ENCODE measurements at places on chromosomes 11 and 22.

DNA sequence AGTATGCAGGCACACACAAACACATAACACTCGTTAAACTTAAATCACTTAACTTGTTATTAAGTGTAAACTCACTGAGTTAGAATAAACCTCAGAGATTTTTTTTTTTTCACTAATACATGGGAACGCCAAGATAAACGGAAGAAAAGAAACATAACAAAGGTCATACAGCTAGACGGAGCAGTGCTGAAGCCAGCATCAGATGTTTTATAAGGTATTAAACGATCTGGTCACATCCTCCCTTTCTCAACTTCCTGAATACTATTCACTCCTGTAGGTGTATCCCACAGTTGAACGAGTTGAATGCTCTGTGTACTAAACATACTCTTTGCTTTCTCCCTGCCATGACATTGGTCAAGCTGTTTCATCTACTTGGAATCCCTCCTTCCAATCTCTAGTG, 212.0 kb downstream of the SWAP70 start:
- no peak for DNase-seq

- no peak for DNase-seq
Measured at GRCh38 chr11:80280737-80281136, 839.9 kb upstream of the TENM4 start.

GRCh38 chr11:61141601-61142028, 19.6 kb downstream of the VPS37C start:
- no peak for DNase-seq

DNA sequence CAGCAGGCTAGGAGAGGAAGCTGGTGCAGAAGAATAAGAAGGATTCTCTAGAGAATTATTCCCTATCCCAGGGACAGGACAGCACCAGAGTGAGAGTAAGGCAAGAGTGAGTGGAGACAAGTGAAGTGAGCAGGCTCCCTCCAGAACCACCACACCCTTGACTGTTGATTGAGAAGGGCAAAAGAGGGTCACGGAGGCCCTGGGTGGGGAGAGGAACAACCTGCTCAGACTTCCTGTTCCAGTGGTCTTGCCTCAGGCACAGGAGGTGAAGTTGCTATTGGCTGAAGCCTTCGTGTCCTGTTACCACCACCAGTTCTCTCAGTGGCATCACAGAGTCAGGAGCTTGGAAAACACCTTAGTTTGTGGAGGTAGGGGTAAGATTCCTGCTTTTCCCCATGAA, 51.7 kb upstream of the CCDC89 start:
- DNase-seq = no peak

GRCh38 chr11:67439321-67440228, 2.1 kb upstream of the PTPRCAP start:
- no peak for DNase-seq

DNA sequence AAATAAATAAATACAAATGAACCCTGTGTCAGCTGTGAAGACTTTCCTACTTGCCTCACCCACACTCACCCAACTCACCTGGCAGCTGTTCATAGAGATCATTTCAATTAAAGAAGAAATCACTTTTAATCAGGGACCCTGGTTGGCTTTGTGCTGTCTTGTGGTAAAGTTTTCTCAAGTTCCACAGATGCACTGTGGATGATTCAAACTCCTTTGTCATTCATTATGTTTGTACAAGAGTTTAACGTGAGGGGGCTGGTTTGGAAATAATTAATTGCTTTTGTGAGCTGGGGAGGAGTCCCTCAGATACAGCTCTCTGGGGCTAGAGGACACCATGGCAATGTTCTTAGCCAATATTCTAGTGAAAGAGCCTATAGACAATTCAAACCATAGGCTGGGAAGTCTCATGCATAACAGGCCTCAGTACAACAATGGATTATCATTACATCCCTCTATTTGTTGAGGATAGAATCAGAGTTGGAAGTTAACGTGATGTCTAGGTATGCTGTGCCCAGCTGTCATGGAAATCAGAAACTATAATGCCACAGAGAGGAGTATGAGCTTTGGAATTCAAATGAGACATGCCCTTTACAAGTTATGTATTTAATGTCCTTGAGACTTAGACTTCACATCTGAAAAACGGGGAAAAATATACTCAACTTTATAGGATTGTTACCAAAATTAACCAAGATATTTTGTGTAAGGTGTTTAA, 698.5 kb downstream of the KCNA4 start:
- DNase-seq = no peak

DNA sequence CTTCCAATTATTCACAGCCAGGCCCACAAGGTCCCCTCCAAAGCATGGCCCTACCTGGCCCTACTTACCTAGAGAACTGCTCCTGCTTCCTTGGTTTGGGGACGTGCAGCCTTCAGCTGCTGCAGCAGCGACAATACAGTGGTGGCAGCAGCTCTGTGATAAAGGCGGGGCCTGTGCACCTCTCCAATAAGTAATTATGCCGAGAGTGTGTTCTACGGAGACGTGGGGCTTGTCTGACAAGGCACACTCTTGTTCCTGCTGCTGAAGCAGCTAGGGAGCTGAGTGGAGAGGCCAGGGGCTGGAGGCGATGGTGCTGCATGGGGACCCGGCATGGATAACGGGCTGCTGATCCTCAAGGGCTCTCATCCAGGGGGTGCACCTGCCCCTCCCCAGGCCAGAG, 98.0 kb upstream of the THY1 start:
- DNase-seq = no peak

DNA sequence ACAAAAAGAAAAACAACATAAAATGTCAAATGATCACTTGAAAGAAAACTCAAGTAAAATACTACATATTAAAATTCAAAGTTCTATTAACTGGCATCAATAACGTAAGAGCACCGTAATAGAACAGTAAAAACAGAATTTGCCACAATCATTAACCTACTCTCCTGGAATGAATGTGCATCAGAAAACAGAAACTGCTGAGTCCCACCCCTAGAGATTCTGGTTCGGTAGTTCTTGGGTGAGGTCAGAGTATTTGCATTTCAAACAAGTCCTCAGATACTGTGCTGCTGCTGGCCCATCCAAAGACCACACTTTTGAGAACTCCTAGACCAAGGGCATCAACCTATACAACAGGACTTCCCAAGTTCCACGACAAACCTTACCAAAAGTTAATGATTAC, 23.5 kb downstream of the PITPNB start:
- DNase-seq = no peak

- no peak for DNase-seq
Measured at GRCh38 chr11:69390561-69390960, 90.9 kb upstream of the LINC01488 start.
